DMS79 (cell line): ENCODE measurements at places on chromosomes 1 and 21.

DNA sequence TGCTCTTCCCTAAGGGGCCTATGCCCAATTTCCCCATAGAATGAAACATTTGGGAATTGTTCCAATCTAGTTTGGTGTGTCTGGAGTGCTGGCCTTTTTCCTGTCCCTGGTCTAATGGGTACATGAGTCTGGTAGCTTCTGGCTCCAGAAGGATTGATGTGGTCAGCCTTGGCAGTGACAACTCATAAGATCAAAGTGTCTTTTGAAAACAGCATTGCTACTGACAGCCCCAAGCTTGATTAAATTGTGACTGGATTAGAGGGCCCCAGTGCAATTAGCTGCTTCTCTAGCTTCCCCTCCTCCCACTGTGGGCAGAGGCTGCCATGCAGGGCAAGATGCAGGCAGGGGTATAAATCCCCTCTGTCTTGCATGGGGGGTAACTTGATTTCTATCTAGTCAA lies 130.9 kb downstream of the UCK2 start:
- no peak for DNase-seq

DNA sequence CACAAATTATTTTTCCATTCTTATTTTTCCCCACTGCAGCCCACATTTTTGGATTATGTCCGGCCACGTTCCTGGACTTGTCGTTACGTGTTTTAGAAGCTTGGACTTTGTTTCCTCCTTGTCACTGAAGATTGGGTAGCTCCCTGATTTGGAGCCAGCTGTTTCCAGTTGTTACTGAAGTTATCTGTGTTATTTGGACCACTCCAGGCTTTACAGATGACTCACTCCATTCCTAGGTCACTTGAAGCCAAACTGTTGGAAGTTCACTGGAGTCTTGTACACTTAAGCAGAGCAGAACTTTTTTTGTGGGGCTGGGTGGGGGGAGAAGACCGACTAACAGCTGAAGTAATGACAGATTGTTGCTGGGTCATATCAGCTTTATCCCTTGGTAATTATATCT lies 12.2 kb upstream of the AXDND1 start:
- no peak for DNase-seq

DNA sequence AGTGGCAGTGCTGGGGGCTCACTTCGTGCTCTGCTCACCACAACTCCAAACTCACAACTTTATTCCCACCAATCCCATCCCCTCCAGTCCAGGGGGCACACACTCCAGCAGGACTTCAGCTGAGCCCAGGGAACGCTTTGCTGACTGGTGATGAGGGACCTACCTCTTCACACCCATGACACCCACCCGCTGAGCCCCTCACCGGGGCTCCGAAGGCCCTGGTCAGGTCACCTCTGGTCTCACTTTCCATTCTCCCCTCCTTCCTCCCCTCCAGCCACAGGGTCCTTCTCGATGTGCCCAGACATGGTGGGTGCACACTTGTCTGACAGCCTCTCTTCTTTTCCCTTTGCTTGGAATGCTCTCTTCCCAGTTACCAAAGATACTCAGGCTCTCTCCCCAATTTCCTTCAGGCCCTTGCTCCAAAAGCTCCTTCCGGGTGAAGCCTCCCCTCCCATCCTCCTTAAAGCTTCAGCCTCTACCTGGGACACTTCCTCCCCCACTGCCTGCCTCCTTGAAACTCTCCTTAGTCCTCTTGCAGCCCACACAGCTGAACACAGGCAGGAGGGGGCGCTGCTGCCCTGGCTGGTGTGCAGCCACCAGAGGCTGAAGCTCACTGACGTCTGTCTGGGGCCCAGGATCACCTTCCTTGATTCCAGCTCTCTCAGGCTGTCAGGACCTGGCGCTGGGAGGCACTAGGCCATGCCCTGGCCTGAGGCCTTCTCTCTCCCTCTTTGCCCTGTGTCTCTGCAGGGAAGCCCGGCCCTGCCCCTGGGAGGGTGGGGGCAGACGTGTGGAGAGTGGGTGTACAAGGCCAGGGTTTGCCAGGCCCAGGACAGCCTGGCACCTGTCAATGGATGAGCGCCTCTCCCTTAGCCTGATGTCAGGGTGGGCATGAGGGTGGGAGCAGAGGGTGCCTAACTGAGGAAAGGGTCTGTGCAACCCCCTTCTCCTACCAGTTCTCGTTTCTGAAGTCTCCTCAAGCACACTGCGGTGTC lies 1.6 kb downstream of the KCNE1 start:
- DNase-seq = no peak

DNA sequence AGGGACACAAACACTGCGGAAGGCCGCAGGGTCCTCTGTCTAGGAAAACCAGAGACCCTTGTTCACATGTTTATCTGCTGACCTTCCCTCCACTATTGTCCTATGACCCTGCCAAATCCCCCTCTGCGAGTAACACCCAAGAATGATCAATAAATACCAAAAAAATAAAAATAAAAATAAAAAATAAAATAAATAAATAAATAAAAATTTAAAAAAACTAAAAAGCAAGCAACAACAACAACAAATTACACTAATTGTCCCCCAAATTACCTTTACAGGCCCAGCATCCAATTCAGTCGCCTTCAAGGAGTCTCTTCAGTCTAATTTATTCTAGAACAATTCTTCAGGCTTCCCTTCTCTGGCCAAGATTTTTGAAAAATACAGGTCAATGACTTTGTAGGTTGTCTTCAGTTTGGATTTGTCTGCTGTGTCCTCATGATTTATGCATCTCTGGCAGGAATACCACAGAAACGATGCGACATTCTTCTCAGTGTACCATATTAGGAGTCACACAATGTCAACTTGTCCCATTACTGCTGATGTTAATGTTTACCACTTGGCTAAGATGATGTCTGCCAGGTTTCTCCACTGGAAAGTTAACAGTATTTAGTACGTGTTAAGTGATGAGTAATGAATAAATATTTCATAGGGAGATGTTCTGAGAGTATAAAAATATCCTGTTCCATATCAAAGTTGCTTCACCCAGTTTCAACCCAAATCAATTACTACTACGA lies 20.3 kb upstream of the BMP8B start:
- no peak for DNase-seq

DNA sequence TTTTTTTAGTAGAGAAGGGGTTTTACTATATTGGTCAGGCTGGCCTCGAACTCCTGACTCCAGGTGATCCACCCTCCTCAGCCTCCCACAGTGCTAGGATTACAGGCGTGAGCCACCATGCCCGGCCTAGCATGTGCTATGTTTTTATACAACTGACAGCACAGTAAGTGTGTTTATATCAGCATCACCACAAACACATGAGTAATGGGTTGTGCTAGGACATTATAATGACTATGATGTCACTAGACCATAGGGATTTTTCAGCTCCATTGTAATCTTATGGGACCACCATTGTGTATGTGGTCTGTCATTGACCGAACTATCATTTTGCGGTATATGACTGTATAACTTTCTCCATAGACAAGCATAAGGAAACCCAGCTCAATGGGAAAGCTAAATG lies 6.3 kb downstream of the LEFTY2 start:
- no peak for DNase-seq

DNA sequence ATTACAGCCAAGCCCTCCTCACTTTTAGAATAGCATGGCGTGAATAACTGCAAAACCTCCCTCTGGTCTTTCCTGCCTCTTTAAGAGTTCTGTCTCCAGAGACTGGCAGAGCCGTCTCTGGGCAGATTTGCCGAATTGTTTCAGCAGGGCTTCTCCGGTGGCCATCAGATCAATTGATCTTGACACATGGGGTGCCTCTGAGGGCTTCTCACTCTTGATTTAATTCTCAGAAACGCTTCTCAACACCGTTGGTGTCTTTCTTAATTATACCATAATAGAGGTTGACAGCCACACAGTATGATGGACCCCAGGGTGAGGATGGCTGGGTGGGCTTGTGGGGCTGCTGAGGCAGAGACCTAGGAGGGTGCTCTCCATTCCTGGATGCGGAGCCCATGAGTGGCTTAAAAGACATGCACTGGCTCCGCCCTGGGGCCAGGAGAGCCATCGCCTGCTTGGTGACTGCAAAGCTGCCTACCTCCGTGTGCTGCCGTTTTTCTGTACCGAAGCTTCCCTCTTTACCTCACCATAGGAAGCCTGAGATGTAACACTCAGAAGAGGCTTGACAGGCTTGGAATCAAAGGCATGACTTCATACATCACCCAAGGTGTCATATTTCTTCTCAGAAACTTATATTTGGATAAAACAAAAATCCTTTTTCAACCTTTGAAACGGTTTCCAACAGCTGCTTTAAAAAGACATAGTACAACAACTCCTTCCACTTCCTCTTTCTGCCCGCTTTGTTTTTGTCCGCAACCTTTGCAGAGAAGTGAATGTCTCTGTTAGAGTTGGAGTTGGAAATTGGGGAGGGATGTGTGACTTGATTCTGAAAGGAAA lies 82.9 kb downstream of the GALNT2 start:
- DNase-seq = peak; percentile 26

DNA sequence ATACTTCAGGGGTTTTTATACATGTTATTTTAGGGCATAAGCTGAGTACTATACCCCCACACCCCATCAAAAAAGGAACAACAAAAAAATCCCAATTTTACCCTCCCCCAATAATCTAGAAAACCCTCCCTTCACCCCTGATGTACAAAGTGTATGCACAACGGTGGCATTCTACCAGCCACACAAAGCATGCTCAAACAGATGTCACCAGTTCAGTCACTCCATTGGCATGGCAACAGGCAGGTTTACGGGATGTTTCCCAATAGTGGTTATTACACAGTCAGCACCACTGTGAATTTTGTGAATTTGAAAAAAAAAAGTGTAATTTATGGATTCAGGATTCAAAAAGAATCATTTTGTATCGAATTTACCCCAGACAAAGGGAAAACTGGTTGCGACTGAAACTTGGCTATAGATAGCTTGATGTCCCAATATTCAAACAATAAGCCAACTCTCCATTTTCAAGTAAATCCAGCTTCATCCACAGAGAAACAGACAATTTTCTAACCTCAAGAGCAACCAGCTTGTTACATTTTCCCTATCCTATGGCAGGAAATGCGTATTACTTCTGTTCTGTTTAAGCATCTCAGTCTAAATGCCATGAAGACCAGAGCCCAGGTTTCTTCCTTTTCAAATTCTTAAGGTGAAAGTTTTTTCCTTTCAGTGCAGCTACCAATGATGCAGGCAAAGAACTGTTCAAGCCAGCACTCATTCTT lies 34.0 kb upstream of the SLC45A3 start:
- no peak for DNase-seq

DNA sequence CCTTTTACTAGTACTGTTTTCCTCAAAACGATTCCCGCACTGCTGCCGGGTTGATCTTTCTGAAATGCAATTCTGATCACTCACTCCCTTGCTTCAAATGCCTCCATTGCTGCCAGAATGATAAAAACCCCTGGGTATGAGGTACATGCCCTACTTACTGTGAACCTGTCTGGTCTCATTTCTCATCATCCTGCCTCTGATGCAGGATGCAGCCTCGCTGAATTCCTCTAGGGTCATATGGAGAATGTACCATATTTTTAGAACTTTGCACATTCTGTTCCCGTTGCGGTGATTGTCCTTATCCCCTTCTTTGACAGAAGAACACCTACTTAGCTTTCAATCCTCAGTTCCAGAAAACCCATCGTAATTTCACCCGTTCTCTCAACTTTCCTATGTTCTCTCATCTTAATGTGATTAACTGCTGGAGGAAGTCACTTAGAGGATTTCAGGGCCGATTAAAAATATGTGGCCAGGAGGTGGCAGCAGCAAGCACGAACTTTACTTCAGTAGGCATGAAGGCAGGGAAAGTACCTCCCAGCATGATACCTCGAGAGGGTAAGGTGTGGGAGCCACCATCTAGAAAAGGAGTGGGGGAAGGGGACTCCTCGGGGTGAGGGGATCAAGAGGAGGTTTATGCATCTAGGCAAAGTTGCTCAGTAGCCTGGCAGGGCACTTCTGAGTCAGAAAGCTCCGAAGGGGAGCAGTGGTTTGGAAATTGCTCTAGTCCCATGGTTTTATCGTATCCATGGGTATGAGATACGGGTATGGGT lies 361.5 kb upstream of the ZP4 start:
- DNase-seq = no peak
